IMR-90 (cell line): ENCODE measurements at places on chromosomes 12 and 14. TPM values are rescaled to one million over a fixed set of nuclear protein-coding genes. Genes with fewer than 3 reads are reported as not detected.

DNA sequence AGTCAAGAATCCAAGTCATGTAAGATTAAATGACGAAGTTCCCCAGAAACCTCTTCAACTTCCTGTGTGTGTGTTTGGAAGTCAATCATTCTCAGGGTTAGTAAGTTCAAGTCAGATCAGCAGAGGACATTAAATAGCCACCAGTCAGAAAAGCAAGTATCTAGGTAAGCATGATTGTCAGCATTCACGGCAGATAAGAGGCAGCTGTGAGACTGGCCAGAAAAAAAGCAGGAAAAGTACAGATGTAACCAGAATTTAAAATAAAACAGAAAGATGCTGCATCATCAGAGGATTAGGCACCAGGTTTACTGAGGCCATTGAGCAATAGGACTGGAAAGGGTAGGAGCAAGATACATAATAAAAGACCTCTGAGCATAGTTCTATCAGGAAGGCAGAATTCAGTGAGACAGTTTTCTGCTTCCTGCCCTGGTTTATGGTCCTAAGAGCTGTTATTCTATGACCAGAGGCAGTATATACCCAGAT, 606.9 kb downstream of the FSCB start:
- no peak for DNase-seq

WNT1 gene
- not detected in 2 replicates for total RNA-seq

DNA sequence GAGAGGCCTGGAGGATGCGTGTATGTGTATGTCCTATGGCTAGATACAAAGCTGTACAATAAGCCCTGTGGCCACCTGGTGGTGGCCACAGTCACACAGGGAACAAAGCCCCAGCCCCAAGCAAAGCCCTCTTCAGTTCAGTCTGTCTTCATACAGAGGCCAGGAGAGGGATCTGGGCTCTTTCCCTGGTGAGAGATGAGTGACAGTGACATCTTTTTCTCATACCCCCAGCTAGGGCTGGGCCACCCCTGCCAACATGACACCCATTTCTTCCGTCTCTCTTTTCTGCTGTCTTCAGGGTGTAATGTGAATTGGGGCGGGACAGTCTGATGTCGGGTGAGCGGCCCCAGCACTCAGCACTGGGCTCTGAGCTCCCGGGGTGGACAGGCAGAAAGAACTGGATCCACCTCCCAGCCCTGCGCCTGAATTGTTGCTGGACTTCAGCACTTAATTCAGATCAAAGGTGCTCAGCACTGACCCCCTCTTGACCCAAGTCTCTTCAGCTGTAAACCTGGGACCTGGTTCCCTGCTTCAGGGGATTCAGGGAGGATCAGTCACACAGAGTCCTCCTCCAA, 59.8 kb downstream of the SERPINA3 start:
- no peak for DNase-seq

HOXC4 gene
- total RNA-seq = under 0.01 TPM in 1 of 2 replicates, not detected in the other

GRCh38 chr14:50615552-50615951, 52.6 kb downstream of the SAV1 start:
- no peak for DNase-seq

GRCh38 chr14:71333705-71334104, 426.4 kb downstream of the PCNX1 start:
- DNase-seq = no peak

DNA sequence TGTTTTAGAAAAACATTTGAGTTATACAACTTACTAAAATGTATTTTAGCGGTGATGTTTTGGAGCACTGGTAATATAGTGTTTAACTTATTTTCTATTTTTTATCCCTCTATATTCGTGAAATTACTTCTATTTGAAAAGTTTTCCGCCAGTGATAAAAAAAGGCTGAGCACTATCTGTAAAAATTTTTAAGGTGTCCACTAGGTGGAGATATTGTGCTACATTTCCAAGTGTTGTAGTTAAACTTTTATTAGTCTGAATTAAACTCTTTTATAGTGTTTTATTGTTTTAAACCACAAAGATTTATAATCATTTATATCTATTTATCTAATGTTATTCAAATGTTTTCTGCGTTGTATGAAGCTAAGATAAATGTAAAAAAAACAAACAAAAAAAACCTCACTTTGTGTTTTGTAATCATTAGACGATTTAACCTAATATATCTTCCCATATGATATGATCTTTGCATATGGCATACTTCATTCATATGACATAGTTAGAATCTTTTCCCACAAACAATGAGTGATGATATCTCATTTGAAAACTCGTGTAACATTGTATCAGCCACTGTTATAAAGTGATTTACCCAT, 11.8 kb downstream of the ALG10B start:
- peak; percentile 33 for DNase-seq

DHH gene
- total RNA-seq = under 0.01 TPM in 2 replicates

NAA30 gene
- 24.4 and 25.3 TPM in 2 replicates for total RNA-seq

GRCh38 chr12:101594700-101595099, at the start of gene MYBPC1:
MYBPC1 (plus strand) TSS chr12:101594971; CDS start chr12:101595071, 100 bp downstream.
- no peak for DNase-seq

DNA sequence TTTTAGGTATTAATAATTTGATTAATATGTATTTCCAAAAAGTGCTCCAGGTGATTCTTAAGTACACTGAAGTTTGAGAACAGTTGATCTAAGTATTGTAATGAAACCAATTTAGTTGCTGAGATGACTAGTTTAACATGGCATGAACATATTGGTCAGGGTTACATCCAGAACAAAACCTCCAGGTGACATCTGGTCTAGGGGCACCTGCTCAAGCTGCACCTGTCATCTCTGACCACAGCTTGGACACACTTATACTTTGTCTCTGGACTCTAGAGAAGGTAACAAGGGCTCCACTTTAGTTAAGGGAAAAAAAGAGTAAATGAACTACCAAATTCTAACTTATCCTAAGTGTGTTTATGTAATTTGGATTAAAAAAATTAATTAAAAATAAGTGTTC, 8.1 kb downstream of the ARID2 start:
- no peak for DNase-seq

DNA sequence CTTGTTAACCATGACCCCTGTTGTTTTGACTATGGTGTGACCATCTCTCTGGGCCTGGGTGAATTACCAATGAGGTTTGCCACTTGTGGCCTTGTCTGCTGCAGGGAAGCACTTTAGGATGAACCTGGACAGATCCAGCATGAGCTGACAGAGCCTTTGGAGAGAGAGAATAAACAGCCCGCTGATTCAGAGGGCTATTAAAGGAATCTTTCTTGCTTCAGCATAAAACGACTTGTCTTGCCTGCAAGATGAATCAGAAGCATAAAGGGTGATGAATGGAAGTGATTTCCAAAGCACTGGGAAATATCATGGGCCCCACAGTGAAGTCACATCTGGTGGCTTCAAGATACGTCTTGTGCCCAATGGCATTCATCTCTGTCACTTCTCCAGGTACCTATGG, 69.0 kb upstream of the WSCD2 start:
- DNase-seq = no peak

GRCh38 chr12:57722716-57723629, 15.6 kb downstream of the AGAP2 start:
- DNase-seq = no peak

DNA sequence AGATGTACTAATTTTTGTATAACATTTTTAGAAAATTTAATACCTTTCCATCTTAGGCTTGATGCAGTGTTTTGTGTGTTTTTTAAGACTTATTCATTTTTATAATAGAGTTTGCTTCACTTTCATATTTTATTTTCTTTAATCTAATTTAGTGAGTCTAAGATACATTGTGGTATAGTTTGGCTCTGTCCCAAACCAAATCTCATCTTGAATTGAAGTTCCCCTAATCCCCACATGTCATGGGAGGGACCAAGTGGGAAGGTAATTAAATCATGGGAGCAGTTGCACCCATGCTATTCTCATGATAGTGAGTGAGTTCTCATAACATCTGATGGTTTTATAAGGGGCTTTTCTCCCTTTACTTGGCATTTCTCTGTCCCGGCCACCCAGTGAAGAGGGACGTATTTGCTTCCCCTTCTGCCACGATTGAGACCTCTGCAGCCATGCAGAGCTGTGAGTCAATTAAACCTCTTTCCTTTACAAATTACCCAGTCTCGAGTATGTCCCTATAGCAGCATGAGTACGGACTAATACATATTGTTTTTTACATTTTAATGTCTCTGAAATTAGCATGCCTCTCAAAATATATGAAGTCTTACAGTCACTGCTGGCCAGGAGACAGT, 34.9 kb downstream of the GABARAPL1 start:
- DNase-seq = no peak

DNA sequence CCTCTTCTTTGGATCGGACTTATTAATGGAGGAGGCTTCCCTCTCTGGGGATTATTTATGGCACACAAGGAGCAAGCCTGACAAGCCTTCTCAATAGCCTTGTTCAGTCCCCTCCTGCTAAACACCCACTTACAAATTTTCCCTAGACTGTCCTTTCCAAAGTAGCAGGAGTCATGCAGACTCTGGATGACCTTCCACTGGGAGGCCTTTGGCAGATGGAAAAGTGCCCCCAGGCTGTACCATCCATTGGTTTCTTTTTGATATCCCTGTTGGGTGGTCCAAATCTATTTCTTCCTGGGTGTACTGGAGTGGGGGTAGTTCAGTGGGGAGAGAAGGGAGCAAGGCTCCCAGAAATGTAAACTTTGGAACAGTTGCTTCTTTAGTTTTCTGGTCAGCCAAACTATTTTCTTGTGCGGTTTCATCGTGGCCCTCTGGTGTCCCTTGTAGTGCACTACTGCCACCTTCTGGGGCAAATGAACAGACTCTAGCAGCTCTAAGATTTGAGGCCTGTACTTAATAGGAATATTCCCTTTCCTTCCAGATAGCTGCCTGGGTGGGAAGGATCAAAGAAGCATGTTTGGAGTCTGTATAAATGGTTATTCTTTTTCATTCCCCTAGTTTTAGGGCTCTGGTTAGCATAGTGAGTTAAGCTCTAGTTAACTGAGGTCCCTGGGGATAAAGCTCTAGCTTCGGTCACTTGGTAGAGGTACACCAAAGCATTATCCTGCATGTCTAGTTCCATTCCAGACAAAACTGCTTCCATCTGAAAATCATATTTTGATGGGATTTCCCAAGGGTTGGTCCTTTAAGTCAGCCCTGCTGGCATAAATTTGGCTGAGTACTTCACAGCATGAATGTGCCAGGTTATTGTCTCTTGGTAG, 409.5 kb downstream of the SLC6A15 start:
- DNase-seq = peak; percentile 72

DNA sequence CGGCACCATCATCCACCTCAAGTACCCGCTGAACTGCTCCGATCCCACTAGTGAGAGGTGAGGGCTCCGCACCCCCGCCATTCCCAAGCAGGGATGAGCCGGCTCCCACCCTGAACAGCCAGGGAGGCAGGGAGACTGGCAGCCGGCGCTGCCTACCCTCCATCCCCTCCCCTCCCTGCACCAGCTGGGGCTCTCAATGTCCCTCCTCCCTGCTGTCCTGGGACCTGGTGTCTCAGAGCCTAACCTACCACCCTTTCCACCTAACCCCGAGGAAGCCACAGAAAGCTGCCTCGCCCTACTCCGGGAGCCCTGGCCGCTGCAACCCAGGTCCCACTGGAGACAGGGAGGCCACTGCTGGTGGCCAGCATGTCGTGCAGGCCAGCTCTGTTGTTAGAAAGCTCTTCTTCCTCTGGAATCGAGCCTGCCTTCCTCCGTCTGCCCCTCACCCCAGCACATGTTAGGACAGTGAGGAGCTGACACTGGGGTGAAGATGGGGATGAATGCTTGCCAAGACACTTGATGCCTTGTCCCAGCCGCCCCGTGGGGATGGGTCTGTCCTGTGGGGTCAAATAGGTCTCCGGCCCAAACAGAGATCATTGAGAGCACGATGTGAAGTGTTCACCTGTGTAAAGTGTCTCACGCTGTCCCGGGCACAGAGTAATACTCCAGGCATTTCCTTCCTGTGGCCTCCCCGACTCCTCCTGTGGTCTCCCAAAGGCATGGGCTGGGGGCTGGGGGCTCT, 1.1 kb downstream of the PTPN6 start:
- no peak for DNase-seq

DNA sequence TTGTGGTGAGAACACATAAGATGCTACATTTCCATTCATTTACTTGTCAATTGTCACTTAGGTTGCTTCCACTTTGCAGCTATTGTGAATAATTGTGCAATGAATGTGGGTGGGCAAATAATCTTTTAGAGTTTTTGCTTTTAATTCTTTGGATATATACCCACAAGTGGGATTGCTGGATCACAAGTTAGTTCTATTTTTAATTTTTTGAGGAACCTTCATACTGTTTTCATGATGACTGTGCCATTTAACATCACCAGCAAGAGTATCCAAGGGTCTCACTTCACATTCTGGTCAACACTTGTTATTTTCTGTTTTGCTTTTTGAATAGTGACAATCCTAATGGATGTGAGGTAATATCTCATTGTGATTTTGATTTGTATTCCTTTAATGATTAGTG, 10.5 kb downstream of the CLEC6A start:
- no peak for DNase-seq

DNA sequence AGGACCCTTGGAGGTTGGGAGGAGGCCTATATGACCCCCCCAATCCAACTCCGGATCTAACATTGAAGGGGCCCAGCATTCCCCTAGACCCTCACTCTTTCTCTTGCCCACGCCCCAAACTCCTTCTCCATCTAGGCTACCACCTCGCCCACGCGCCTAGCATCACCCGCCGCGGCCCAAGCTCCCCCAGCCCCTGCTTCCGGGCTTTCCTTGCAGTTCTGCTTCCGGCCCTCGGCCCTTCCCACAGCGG, 445 bp downstream of the CERS5 start:
- no peak for DNase-seq

PIANP gene
- under 0.01 and 0.18 TPM in 2 replicates for total RNA-seq

DNA sequence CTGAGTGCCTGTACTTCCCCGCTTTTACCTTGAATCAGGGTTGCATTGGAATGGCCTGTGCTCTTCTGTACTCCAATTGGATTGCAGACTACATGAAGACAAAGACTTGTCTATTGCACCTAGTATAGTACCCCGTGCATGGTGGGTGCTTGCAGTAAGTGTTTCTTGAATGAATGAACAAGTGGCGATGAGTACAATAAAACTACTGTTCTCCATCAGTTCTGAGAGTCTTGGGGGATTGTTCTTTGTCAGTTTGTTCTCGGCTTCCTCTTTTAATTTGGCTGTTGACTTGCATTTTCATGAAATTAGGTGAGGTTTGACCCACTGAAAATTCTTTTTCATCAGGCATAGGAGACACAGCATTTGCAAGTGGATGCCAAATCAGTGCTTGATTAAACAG, 34.1 kb downstream of the ERH start:
- DNase-seq = no peak

DNA sequence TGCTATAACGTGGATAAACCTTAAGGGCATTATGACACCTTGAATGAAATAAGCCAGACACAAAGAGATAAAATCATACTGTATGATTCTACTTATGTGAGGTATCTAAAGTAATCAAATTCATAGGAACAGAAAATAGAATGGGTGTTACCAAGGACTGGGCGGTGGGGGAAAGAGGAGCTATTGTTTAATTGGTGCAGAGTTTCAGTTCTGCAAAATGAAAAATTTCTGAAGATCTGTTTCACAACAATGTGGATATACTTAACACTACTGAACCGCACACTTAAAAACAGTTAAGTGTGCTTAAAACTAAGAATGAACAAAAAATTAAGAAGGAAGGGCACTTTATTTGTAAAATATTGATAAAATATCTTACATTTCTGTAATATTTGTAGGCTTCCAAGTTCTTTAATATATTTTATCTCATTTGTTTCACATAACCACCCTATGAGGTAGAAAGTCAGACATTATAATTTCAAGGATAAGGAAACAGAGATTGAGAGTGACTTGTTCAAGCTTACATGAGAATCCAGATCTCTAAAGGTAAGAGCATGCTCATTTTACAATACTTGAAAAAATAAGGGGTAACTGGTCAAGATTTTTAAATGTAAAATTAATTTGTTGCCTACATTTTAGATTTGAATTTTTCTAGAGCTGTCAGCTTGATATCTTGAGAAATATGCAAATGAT, 14.9 kb downstream of the LTA4H start:
- DNase-seq = no peak
